T-helper 1 cell (primary cell): ENCODE measurements at places on chromosomes 4 and X.

DNA sequence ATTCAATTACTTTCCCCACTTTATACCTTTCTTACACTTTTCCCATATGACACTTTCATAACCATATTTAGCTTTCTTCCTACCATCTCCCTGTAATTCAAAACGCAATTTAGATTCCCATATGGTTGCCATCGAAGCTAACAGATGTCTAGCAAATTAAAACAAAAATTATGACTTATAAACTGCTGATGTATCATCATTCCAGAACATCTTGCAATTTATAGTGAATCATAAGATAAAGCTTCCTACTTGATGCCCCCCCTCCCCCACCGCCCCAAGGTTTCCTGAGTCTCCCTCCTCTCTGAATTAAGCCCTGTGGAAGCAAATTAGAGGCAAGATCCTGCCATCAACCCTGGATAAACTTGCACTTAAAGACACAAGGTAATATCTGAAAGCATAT, 5.4 kb downstream of the TSPAN5 start:
- no peak for DNase-seq

DNA sequence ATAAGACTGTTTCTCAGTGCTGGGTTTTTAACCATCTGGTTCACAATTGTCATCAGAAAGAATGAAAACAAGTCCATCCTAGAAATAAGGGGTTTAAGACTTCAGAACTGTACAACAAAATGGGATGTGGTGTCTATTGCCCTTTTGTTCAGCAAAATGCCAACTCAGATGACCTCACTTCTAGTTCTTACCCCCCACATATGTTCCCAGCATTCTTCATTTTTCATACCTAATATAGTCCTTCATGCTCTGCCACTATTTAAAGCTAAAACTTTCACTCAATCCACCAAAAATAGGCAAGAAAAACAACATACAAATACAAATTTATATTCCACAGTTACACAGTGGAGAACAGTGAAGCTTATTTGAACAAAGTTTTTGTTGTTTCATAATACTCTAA, 111.4 kb downstream of the SORBS2 start:
- DNase-seq, result no peak

GRCh38 chr4:20428436-20429160, 176.9 kb downstream of the SLIT2 start:
- DNase-seq, result no peak

GRCh38 chr4:92163348-92163747, 140.4 kb upstream of the GRID2 start:
- no peak for DNase-seq

DNA sequence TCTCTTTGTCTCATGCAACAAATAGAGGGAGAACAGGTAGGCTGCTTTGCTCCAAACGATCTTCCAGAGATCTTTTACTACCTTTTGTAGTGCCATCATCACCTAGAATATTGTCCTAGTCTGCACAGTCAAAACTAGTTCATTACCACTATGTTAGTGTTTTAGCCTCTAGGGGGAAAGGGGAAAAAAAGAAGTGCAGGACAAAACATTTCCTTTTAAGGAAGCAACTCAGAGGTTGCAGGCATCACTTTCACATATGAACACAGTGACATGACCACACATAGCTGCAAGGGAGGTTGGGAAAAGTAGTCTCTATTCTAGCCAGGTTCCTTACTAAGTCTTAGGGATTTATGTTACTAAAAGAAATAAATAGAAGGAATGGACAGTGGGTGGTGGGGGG, 39.3 kb upstream of the RAP2C start:
- DNase-seq, result no peak

- DNase-seq, result no peak
Measured at GRCh38 chr4:68569466-68570121, 6.5 kb downstream of the UGT2B17 start.

GRCh38 chr4:150136036-150136435, 57.8 kb downstream of the DCLK2 start:
- DNase-seq, result no peak

GRCh38 chr4:58551676-58552075, 1441.5 kb upstream of the IGFBP7 start:
- no peak for DNase-seq
